ENCODE measurements at places on chromosomes 16 and 17.

GRCh38 chr16:3266873-3267537, 10.6 kb upstream of the MEFV start:
- no peak for DNase-seq

DNA sequence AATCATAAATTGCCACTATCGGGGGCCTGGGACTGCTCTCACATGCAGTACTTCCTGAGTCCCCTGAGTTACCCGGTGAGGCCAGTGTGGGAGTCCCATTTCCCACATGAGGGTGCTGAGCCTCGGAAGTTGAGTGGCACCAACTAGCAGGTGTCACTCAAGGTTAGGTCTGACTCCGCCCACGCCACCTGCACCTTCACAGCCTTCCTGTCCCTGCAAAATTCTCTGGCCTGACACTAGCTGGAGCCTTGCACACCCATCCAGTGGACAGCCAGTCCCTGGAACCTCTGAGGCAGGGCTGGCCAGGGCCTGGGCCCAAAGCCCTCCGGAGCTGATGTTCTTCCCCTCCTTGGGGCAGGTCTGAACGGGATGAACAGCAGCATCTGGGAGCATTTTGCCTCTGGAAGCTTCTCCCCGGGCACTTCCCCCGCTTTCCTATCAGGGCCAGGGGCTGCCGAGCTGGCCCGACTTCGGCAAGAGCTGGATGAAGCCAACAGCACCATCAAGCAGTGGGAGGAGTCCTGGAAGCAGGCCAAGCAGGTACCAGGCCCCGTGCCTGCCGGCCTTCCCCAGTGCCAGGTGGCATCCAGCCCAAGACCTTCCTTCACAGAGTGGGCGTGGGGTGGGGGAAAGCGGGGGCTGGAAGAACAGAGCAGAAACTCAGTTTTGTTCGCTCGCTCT, 21.9 kb downstream of the UNC13D start:
- DNase-seq = no peak

- no peak for DNase-seq
Observed at GRCh38 chr17:3972281-3972731, 8.1 kb upstream of the ATP2A3 start.

GRCh38 chr17:76442341-76443338, 10.3 kb downstream of the UBE2O start:
- no peak for DNase-seq

GRCh38 chr16:2039274-2040031, 8.2 kb downstream of the NTHL1 start:
- DNase-seq = no peak

- DNase-seq = no peak
Observed at GRCh38 chr17:68840073-68840472, 115.1 kb downstream of the ABCA8 start.

- no peak for DNase-seq
Observed at GRCh38 chr16:86288716-86289294, 221.5 kb upstream of the FOXF1 start.

GRCh38 chr17:10798332-10798749, 5.6 kb downstream of the TMEM238L start:
- DNase-seq = no peak

DNA sequence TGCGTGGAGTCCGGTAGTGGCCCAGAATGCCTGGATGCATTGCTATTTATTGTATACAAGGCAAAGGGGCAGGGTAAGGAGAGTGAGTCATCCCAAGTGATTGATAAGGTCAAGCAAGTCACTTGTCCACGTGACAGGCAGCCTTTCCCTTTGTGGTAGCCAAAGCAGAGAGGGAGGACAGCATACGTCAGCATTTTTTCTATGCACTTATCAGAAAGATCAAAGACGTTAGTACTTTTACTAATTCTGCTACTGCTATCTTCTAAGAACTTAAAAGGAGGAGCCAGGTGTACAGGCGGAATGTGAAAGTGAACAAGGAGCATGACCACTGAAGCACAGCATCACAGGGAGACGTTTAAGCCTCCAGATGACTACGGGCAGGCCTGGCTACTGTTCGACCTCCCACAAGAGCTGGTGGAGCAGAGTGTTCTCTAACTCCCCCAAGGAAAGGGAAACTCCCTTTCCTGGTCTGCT, 47.9 kb upstream of the ARL4D start:
- DNase-seq = no peak

- peak; percentile 59 for DNase-seq
Observed at GRCh38 chr17:10844621-10845387, 6.9 kb upstream of the PIRT start.

DNA sequence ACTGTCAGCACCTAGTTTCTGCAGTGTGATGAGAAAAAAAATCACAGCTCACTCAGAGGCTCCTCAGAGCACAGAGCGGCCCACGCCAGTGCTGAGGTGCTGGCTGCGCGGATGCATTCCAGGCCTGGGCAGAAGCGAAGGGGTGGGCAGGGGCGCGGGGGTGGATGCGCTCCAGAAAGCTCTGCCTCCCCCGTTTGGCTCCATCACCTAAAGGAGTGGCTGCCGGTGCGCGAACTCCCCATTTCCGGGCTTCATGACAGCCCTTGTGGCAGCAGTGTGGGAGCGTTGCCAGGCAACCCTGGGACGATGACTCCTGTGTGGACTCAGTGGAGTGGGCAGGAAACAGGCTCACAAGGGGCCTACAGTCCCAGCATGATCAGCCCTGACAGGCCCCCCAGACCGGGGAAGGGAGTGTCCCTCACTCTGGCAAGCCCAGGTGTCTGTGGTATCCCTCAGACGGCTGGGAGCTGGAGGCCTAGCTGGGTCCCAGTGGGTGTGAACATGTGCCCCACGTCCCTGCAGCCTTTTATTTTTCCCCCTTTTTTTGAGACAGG, 32.8 kb upstream of the NUDT16L1 start:
- peak; percentile 29 for DNase-seq

GRCh38 chr16:85395913-85396878, 216.9 kb upstream of the GSE1 start:
- DNase-seq = no peak

- no peak for DNase-seq
Observed at GRCh38 chr16:75219088-75219487, 300 bp downstream of the CTRB1 start.

DNA sequence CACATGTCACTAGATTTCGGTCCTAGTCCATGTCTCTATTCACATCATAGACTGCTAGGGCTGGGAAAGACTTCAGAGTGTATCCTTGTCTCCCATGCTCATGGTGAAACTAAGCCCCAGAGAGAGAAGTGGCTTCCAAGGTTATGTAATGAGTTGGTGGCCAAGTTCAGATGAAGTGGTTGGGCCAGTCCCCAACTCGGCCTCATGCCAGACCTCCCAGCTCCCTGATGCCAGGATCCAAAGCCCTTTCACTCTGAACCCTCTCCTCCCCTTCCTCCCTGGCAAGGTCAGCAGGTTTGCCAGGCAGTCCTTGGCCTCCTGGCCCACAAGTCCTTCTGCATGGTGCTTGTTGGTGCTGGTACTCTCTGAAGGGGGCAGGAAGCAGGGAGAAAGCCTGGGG, 189.7 kb downstream of the AXIN2 start:
- DNase-seq = no peak

DNA sequence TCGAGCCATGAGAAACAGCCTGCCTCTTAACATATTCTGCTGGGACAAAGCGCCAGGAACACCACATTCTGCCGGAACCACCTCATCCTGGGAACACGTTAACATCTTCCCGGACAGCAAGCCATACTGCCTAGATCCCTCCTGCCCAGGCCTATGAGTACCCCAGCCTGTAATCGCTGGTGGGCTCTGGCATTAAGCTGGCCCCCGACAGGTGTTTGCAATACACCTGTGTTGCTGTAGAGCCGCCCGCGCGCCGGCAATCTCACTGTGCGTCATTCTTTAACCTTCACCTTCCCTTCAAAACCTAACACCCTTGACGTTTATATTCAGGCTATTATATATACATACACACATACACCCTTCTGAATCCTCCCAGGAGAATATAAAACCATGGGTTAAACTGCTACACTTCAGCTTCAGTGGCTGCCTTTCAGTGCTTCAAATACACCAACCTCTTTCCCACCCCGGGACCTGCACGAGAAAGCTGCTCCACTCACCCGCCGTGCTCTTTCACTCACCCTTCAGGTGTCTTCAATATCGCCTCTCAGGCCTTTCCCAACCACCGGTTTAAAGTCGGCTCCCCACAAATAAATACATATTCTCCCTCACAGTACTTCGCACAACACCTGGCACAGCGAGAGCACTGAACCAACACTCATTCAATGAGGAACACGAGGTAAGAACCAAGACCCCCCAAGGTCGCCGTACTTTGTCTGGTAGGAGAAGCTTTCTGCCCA, 1.0 kb upstream of the ENDOV start:
- no peak for DNase-seq

DNA sequence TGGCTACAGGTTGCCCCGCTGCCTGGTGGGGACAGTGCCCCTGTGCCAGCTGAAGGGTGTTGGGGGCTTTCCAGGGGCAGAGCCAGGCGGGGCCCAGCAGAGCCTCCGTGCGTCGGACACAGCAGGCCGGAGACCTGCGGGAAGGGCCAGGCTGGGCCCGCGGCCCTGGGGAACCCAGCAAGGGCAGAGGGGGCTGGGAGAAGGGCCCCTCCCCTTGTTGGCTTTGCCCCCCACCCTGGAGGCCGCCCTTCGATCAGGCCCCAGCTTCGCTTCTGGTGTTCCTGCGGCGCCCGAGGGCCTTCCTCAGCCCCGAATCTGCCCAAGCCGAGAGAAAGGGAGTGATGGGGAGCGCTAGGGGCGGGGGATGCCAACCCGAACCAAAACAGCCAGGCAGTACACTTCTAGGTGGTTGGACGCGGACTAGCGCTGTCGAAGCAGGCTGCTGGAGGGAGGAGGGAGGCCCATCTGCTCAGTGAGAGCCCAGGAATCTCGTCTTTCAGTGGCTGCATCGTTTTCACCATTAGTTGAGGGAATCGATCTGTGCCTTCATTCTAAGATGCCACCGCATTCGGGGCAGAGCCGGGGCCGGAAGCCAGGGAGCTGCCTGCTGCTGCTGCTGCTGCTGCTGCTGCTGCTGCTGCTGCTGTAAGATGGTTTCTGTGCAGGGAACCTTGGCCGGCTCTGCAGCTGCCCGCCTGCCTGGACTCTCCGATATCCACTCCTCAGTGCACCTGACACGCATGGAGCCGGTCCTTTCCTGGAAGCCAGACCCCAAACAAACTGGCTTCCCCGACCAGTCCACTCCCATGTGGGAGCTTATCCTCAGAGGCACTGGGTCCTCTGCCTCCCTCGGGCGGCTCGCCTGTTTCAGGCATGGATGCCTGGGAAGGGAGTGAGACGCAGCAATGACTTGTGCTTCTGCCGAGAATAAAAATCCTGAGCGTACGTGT, 1.7 kb downstream of the JPH3 start:
- DNase-seq = no peak

GRCh38 chr16:57867000-57867561, 64.8 kb upstream of the KIFC3 start:
- no peak for DNase-seq

- DNase-seq = no peak
Observed at GRCh38 chr16:15811481-15812400, 45.1 kb downstream of the MYH11 start.

GRCh38 chr17:17229416-17230384, 7.3 kb downstream of the FLCN start:
- DNase-seq = no peak

DNA sequence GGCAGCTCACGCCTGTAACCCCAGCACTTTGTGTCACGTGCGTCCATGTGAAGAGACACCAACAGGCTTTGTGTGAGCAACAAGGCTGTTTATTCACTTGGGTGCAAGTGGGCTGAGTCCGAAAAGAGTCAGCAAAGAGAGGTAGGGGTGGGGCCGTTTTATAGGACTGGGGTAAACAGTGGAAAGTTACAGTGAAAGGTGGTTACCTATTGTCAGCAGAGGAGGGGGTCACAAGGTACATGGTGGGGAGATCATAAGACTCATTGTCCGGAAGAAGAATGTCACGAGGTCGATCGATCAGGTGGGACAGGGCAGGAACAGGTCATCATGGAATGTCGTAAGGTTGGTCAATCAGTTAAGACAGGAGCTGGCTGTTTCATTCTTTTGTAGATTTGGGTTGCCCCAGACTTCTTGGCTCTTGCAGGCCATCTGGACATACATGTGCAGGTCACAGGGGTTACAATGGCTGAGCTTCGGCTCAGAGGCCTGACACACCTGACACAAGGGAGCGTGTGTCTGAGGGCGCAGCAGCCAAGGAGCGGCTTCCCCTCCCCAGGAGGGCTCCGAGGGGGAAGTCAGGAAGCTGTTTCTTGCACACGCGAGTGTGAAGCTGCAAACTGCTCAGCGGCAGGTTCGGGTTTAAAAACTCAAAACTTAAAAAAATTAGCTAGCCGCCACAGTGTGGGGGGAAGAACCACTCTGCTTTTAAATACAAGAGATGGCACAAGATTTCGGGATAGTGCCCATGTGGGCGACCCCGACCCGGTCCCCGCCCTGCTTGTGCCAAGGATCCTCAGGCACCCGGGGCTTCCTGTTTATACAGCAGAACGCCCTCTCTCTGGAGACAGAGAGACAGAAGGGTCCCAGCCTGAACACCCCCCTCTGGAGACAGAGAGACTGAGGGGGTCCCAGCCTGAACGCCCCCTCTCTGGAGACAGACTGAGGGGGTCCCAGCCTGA, 12.4 kb upstream of the TEX19 start:
- DNase-seq = no peak

DNA sequence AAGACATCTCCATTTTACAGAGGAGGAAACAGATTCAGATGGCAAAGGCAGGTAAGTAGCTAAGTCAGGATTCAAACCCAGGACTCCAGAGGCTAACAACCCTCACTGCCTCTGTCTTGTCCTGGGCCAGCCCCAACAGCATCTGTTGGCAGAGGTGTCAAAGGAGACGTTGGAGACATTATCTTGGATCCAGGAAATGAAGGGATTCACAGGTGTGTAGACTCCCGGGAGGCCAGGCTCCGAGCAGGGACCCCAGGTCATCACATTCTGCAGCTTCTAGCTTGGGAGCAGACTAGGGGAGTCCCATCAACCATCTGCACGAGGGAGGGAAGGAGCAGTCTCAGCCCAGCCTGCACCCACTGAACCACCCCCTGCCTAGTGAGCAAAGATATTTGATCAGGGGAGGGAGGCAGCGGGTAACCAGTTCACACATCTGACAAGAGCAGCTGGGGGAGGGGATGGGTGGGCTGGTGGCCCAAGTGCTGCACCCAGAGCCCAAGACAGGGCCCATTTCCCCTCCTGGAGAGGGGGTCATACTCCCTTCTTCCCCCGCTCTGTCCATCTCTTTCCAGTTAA, 1.0 kb upstream of the B9D1 start:
- DNase-seq = no peak

DNA sequence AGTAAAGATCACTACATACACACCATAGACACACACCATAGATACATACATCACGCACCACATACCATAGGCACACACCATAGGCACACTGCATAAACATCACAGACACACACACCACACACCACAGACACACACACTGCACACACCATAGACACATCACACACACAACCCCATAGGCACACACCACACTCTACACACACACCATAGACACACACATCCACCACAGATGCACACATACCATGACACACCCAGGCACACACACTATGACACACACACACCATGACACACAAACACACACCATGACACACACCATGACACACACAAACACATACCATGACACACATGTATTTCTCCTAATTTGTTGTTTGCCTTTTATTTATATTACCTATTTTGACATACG, 14.1 kb downstream of the TBC1D16 start:
- no peak for DNase-seq

- peak; percentile 85 for DNase-seq
Observed at GRCh38 chr17:29579866-29580771, 9.3 kb downstream of the GIT1 start.
